NCI-H526 (cell line): ENCODE measurements at places on chromosomes 12 and 14.

- no peak for DNase-seq
Observed at GRCh38 chr12:96121271-96121711, 72.9 kb upstream of the ELK3 start.

DNA sequence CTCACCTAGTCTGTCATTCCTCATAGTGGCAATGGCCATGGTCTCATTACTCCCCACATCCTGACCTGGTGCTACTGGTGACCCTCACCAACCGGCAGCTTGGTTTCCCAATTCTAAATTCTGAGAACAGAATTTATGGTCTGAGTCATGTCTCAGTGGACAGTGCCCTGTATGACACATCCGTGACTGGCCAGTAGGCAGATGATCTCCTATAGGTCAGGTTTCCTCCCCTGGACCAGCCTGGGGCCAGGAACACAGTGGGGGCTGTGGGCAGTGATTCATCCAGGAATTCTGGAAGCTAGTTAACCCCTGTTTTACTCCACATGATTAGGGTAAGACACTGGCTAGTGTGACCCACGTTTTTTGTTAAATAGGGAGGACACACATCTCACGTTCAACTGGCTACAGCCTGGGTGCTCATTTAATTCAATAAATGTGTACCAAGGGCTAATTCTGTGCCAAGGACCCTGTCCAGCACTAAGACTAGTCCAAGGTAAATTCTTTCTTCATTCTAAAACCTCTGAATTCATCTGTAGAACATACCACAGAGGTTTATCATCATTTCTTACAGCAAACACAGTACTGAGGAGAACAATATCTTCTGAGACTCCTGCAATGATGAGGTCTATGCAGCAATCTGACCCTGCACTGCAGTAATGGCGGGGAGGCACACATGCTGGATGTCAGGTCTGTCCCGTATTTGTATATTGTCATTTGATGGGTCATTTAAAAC is 249.6 kb upstream of the TBX3 start:
- no peak for DNase-seq

- no peak for DNase-seq
Observed at GRCh38 chr14:54667026-54667744, 100.3 kb downstream of the SAMD4A start.

DNA sequence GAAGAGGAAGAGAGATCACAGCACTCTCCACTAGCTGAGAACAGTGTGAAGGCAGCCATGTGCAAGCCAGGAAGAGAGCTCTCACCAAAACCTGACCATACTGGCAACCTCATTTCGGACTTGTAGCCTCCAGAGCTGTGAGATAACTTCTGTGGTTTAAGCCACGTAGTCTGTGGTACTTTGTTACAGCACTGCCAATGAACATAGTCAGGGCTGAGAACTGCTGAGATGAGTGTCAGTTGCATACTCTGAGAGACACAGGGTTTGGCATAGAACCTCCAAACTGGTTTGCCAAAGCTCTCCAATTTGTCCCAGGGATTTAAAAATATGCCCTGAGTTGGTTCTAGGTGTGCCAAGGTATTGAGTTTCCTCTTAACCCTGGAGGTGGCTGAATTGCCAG is 218.6 kb downstream of the ATP23 start:
- DNase-seq = no peak

DNA sequence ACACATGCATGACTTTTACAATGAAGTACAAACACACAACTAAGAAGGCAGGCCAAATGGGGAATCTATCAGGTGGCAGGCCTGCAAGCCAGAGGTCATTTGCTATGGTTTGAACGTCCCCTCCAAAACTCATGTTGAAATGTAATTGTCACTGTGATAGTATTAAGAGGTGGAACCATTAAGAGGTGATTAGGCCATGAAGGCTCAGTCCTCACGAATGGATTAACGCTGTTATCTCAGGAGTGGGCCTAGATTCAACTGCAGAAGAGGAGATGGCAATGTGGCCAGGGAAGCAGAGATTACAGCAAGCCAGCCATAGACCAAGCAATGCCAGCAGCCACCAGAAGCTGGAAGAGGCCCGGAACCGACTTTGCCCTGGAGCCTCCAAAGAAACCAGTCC is 13.5 kb upstream of the ACTR6 start:
- DNase-seq = no peak

DNA sequence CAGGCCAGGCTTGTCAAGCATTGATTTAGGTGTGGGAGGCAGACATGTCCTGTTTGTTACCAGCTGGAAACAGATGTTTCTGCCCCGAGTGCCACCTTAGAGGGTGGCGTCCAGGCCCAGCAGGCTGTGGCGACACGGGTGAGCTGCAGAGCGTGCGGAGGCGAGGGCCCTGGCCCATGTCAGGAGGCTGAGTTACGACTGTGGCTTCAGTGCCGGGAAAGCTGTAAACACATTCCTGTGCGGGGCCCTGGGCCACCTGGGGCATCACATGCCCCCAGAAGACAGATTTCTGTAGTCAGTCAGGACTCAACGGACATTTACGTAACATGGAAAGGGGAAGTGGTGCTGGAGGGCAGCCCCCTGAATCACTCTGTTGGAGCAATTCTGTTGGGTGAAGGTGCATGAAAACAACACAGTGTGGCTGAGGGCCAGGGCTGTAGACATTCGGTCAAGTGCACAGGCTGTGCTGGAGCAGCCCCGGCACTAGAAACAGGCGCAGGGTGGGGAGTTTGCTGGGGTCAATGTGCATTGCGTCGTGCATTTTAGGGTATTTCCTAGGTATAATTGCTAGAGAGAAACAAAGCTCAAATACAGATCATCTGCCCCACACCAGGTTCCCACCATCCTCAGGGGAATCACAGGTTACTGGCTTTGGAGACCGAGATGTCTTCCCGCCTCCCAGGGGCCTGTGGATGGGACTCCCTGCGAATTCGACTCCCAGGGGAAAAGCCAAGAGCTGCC is 291.8 kb downstream of the TMEM121 start:
- DNase-seq = no peak
